ENCODE measurements at places on chromosomes 4 and X.

GRCh38 chrX:9582956-9583355 is 118.1 kb downstream of the TBL1X start:
- DNase-seq: no peak

GRCh38 chr4:24024605-24025004 is 134.8 kb upstream of the PPARGC1A start:
- no peak for DNase-seq

DNA sequence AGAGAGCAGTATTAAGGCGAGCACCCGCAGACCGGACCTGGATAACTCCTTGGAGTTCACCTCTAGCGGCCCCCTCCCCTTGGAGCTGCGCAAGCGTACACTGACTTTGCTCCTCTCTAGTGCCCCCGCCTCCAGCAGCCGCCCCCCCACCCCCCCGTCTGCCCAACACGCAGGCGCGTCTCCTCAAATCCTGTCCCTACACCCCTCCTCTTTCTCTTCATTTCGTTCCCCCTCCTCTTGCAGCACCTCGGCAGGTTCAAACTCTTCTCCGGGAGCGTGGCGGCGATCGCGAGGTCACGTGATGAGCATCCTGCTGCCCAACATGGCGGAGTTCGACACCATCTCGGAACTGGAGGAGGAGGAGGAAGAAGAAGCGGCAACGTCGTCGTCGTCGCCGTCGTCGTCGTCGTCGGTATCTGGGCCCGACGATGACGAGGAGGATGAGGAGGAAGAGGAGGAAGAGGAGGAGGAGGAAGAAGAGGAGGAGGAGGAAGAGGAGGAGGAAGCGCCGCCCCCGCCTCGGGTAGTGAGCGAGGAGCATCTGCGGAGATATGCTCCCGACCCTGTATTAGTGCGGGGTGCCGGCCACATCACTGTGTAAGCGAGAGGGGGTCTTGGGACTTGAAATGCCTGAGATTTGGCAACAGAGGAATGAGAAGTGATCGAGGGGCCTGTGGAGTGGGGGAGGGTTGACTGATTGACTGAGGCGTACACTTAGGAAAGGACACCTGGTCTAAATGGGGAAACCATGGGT is at the start of gene CHIC1:
Gene CHIC1 (plus strand): TSS at position 214 of the 754 bp plus-strand sequence. CDS start 88 bp downstream, at position 302.
- peak; percentile 88 for DNase-seq

DNA sequence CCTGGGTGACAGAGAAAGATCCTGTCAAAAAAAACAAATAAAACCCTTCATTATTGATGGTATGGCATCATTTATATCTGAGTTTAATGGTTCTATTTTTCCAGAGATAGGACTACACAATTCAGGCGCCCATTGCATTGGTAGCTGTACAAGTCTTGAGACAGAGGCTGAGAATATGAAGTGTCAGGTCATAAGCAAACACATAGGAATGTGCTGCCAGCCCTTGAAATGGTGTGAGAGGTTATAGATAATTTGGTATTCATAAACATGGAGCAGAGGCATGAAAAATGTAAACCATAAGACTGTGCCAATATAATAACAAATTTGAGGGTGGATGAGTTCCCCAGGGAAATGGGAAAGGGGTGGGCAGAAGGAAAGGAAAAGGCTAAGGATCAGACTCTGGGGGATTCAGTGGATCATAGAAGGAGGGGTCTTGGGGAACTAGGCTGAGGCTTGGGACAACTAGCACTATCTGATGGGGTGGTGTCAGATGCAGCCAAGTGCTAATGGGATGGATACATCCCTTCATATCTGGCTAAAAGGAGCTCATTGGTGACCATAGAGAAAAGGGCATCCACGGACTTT is 50.8 kb downstream of the MAOA start:
- no peak for DNase-seq

- no peak for DNase-seq
These were observed 17.4 kb downstream of the SORCS2 start for GRCh38 chr4:7209699-7210098.

DNA sequence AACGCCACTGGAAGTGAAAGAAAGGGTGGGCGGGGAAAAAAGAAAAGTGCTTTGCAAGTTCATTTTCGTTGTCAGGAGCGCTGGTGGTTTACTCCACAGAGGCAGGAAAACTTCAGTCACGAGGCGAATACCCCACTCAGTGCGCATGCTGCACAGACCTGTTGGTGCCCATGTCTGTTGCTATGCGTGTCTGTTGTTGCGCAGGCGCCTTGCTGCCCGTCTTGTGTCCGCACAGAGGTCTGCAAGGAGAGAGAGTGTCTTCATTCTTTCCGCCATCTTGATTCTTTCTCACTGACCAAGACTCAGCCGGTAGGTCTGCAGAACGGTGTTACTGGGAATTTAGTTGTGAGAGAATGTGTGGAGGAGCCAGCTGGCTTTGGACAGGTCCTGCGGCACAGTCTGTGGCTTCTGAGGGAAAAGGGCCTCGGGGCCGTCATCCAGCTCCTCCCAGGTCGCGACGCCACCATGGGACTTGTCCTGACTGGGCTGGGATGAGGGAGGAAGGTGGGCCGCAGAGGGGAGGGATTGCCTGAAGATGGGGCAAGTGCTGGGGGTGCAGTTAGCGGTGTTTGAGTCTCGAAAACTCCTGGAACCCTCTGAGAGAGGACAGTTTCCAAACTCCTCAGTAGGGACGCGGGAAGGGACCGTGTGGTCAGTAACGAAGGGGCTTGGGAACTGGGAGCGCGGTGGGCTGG is at the start of gene PAGE2:
Gene PAGE2 (plus strand): TSS at position 224 of the 695 bp plus-strand sequence. CDS start 1,003 bp downstream, outside the sequence.
- no peak for DNase-seq

DNA sequence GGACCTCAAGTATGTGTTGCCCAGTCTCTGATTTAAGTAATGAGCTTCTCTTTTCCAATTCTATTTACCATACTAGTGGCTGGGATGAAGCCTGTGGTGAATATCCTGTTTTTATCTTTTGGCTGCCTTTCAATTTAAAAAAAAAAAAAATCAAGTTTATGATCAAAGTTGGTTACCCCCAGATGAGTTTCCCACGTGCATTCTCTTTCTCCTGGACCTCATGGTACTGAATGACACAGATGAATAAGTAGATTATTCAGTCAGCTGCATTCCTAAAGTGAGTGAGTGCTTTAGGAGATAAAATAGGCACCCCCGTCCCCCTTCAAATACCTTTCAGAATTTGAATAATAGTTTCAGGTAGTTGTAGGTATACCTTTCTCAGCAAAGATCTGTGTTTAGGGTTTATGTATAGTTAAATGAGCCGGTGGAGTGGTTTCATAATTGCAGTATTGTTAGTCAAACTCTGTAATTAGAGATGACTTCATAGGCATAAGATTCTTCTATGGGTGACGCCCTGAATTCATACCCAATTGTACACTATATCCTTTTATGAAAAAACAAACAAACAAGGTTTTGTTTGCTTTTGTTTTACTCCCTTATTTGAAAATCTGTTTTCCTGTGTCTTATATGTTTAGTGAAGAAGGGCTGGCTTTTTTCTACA is 41.9 kb downstream of the PLS3 start:
- no peak for DNase-seq

DNA sequence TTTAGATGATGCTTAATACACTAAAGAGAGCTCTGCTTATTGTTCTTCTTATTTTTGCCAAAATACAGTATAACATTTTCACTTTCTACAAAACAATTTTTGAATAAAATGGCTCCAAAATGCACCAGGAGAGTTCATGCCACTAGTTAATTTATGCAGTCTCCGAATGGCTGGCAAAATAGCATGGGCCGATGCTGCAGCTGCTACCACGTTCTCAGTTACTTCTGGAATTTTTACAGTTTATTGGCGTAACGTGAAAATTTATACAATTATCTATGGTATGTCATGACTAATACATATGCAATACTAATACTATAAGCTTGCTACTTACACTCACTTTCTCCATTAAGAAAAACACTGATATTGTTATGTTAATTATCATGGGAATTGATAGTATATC is 16.5 kb downstream of the KLHL13 start:
- DNase-seq: peak; percentile 84

DNA sequence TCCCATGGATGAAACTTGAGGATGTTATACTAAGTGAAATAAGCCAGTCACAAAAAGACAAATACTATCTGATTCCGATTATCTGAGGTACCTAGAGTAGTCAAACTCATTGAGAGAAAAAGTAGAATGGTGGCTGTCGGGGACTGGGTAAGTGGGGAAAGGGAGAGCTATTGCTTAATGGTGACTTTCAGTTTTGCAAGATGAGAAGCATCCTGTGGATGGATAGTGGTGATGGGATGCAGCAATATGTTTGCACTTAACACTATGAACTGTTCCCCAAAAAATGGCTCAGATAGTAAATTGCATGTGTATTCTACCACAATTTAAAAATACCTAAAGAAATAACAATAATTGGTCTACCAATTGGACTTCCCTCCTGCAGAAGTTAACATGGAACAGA is 181.5 kb downstream of the SHROOM3 start:
- DNase-seq: no peak

DNA sequence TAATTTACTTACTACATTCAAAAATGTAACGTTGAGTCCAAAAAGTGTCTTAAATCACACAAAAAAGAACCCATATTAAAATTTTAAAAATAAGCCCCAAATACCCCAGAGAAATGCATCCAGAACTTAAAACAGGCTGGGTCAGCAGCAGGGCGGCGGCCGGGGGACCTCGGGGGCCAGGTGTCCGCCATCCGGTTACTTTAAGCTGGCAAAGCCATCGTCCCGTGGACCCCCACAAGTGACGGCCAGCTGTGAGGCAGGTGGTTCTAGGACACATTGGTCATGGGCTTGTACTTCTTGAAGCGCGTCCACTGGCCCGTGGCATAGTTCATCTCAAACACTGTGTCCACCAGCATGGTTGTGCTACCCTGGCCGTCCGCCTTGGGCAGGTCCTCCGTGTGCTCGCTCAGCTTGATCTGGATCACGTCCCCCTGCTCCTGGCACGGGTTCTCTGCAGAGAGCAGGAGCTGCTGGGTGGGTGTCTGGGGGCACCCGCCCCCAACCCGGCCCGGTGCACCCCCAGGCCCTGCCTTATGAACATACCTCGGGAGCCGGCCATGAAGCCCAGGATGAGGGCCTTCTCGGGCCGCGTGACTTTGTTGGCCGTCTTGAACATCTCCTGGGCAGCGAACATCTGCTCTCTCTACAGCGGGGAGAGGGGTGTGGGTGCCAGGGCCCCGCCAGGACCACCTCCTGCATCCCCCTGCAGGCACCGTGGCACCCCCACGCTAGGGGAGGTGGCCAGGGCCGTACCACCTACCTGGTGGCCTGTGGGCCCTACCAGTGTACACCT is 25.5 kb downstream of the NELFA start:
- no peak for DNase-seq

DNA sequence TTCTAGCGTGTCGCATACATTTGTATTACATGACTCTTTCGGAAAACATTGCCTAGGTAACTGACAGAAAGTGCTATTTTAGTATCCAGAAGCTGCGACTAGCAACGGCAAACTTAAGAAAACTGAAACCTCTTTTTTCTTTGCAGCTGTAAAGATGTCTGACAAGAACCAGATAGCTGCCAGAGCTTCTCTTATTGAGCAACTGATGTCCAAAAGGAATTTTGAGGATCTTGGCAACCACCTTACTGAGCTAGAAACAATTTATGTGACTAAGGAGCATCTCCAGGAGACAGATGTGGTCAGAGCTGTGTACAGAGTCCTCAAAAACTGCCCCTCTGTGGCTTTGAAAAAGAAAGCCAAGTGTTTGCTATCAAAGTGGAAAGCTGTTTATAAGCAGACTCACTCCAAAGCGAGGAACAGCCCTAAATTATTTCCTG is 9.4 kb downstream of the TCEANC start:
- DNase-seq: no peak

GRCh38 chr4:130985371-130985770 is 1889.4 kb downstream of the C4orf33 start:
- no peak for DNase-seq

DNA sequence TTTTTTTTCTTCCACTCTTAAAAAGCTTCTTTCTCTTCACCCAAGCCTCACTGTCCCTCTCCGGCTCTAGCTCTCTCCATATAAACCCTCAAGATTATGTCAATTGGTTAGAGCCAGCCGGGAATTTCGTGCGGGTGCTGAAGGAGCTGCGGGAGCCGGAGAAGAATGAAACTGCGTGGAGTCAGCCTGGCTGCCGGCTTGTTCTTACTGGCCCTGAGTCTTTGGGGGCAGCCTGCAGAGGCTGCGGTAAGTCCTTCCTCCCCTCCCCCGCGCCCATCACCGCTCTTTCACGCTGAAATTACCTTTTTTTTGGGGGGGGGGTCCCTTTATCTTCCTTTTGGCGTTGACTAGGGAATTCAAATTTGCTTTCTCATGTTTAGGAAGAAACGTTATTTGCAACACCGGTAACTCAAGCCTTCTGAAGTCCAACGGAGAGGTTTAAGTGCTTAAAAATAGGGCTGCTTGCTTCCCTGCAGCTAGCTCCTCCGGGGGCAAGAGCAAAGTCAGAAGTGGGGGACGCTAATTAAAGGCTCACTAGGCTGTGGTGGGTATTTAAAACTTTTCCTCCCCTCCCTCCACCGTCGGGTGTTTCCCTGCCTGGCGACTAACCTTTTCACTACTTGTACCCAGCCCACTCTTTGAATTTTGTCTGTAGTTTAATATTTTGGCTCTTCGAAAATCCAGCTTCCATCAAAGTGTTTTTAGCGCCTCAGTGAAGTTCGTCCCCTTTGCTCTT is 491 bp downstream of the COL4A5 start:
- peak; percentile 6 for DNase-seq

DNA sequence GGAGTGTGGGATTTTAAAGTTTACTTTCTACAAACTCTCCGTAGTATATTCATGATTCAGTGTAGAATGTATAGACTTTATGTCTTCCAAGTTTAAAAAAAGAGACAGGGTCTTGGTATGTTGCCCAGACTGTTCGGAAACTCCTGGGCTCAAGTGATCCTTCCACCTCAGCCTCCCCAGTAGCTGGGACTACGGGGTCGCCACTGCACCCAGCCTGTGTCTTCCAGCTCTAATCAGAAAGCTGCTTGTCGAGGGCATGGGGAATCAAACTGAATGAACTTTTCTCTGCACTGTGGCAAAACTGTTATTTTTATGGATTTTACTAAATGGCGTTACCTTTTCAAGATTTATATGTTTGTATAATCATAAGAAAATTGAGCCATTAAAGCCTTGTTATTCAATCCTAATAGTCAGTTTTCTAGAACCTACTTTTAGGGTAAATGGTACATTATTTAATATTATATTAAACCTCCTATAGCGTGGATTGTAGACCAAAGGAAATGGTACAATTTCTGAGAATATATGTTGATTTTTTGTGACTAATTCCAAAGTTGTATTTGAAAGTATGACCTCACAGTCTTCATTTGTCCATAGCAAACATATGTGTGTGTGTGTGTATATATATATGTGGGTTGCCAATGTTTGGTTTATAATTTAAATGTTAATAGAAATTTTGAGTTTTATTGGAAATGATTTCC is 1.1 kb downstream of the BLOC1S4 start:
- DNase-seq: no peak

- DNase-seq: no peak
These were observed 8.7 kb upstream of the TIMP1 start for GRCh38 chrX:47573341-47574075.

GRCh38 chrX:65635378-65635777 is 32.1 kb upstream of the MSN start:
- DNase-seq: no peak
